ENCODE measurements at places on chromosomes 4 and X.
A peak's percentile ranks its signal among the peaks of the same experiment; 100 is the strongest.

DNA sequence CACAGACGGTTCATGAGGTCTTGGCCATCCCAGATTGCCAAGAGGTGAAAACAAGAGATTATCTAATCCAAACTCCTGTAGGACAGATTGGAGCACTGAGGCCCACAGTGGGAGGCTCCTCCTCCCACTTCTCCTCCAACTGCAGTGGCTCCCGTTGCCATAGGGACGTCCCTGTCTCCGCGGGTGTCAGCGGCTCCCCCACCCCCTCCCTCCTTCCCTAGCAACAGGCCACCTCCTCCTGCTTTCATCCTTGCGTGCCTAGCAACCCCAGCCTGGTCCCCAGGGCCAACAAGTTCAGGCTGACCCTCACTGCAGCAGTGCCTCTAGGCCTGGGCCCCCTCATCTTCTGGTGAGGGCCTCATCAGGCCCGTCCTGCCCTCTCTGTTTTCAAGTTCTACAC lies 6.8 kb upstream of the IQSEC2 start:
- DNase-seq, result peak; percentile 59

- DNase-seq, result peak; percentile 51
Observed at GRCh38 chr4:88211473-88212252, 53.2 kb upstream of the ABCG2 start.

- DNase-seq, result no peak
Observed at GRCh38 chrX:120310861-120311726, at the start of gene TMEM255A. Gene TMEM255A (minus strand): TSS chrX:120311461. CDS start chrX:120311309, 152 bp downstream.

GRCh38 chrX:83145876-83146275 lies 362.2 kb upstream of the POU3F4 start:
- no peak for DNase-seq

DNA sequence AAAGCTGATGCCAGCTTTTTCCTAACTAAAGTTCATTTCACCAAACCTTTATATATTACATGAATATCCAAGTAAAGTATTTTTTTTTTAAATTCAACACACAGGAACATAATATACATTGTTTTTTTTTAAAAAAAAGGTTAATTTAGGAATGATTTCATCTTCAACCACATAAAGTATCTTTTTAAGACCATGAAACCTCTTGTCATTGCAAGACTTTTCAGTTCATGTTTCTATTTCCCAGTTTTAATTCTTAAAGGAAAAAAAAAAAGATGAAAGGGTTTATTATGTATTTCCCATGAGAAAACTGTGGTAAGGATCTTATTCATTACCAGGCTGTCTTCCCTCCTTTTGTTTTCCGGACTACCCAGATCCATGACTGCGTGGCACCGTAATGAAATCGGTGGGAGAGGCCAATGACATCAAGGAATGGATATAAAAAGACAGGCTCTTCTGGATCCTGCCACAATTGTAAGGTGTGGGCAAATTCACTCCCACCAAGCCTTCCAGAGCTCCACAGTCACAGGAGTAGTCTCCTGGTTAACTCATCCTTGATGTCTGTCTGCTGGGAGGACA lies 84.7 kb upstream of the CBR4 start:
- DNase-seq, result no peak

GRCh38 chr4:123517176-123517575 lies 120.6 kb downstream of the SPRY1 start:
- DNase-seq, result no peak

DNA sequence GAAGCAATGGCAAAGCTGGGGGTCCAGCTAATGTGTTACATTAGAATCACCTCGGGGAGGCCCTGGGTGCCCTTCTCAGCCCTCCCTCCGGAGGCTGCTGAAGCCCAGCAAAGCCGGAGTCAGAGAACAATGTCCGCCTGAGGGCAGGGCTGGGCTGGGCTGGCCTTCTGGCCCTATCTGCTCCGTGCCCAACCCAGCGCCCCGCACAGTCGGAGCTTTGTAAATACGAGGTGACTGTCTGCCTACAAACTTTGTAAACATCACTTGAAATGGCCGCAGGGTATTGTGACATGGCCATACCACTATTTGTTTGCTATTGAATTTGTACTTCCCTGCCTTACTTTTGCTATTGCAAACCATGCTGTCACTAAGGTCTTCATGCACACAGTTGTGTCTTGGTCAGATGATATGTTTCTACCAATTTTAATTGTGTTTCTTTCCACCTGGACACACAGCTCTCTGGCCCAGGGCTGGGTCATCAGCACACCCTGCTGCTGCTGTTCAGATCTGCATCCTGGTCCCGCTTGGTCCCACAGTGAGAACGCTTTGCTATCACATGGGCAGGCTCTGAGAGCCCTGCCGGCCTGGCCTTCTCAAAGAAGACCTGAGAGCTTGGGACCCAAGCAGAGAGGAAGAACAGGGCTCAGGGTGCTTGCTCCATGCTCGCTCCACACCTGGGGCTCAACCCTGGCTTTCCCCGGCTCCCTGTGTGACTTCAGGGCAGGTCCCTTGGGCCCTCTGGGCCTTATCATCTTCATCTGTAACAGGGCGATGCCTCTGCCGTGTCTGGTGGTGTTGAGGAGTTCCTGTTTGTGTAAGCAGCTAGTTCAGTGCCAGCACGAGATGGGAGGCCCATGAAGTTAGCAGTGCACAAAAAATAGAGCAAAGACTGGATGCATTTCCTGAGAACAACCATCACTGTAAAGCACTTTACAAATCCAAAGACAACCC lies 2.3 kb downstream of the S100P start:
- peak; percentile 69 for DNase-seq

DNA sequence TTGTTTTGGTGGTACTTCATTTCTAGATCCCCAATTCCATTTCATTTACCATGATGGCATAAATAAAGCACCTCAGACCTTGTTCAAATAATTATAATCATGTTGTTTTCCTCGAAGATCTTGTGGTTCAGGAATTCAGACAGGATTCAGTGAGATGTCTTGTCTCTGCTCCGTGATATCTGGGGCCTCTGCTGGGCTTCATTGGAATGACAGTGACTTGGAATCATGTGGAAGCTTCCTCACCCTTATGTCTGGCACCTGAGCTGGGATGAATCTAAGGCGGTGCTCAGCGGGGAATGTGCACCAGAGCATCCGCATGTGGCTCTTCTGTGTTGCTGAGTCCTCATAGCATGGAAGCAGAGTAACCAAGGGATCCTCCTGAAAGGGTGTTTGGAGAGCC lies 132.2 kb downstream of the VEGFC start:
- DNase-seq, result no peak

GRCh38 chr4:42515156-42515884 lies 118.0 kb downstream of the SHISA3 start:
- DNase-seq, result no peak

DNA sequence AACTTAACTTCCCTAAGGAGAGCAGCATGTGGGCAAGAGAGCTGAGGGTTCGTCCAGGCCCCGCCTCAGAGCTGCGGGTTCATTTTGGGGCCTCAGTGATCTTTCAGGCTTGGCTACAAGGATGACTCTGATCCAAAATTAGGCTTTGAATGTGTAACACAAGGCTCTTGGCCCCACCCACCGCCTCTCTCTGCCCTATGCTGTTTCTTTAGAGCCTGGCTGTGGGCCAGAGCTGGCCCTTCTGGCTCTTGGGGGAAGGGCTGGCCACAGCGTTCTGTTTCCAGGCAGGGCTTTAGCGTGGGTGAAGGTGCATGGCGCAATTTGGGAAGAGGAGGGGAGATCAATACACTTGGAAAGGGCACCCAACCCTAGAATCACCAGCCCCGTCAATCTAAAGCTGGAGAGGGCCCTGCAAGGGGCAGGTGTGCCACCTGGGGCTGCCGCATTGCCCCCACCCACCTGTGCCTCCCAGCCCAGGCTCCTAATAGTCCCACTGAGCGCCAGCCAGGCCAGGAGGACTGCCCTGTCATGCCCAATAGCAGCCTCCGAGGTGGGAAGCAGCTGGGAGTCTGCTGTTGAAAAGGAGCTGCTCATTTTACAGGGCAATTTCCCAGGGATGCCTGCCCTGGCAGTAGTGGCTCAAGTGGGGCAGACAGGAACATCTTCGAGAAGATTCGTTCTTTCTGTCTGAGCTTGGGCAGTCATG lies 84.5 kb upstream of the MAML3 start:
- DNase-seq, result no peak

- DNase-seq, result no peak
Observed at GRCh38 chr4:18636001-18636585, 614.5 kb upstream of the LCORL start.

DNA sequence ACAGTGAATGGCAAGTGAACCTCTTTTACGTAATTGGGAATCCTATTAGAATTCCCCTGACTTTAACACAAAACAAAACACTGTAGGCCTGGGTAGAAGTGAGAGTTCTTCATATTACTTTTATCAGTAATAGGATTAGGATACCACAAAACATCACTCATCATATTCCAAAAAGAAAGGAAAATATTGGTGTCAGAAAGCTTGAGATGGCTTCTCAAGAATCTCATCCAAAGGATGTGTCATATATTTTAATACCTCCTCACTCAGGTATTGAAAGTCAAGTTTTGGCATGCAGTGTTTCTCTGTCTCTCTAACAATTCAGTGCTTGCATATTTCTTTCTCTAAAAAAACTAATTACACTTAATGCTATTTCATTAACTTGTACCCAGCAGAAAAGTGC lies 173.2 kb downstream of the PDGFC start:
- no peak for DNase-seq

GRCh38 chrX:150478496-150479492 lies 89.6 kb upstream of the MTM1 start:
- no peak for DNase-seq

DNA sequence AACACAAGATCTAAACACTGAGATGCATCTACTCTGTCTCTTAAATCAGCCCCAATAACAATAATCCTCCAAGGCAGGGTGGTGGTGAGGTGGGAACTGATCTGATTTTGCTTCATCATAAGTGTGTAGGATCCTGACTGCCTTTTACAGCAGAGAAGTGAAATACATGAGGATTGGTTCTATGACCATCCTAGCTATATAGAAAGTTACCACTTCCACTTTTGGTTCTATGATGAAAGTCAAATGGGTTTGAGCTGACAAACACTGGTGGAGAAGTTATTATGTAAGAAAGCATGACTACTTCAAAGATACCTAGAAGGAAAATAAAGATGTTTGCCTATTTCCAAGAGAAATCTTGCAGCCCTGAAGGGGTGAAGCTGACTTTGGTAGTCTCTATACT lies 181.6 kb downstream of the NKX6-1 start:
- DNase-seq, result no peak

GRCh38 chrX:11189097-11189496 lies 78.0 kb downstream of the HCCS start:
- DNase-seq, result no peak

DNA sequence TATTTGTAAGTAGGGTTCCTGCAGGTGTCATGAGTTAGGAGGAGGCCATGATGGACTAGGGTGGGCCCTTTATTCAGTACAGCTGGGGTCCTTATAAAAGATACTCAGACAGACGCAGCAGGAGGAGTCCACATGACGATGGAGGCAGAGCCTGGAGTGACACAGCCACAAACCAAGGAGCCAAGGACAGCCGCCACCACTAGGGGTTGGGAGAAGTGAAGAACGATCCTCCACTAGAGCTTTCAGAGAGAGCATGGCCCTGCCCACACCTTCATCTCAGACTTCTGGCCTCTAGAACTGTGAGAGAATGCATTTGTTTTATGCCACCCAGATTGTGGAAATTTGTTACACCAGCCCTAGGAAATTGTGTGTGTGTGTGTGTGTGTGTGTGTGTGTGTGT lies 31.1 kb downstream of the JAKMIP1 start:
- no peak for DNase-seq

DNA sequence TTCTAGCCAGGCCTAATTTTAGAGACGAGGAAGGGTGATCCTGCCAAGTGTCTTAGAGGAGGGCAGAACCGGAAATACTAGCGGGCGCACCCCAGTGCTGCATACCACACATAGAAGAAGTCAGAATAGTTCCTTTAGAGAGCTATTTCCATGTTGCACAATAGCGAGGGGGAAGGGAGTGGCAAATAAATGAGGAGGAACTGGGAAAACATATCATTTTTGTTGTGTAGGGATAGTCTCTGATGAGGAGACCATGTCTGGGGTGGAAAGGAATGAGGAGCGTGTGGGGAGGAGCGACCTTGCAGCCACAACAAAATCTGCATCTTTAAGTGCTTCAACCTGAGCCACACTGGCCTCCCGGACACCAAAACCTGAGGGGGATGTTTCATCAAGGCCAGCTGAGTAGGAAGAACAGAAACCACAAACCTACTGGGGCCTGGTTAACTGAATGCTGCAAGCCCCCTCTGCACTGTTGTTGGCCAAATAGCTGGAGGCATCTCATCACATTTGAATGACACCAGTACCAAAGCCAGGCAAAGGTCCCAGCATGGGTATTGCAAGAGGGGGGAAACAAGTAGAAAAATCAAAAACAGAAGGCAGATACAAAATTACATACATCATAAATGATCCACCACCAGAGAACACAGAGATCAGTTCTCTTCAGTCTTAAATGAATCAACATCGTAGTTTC lies 26.7 kb upstream of the C1QTNF7 start:
- peak; percentile 80 for DNase-seq

DNA sequence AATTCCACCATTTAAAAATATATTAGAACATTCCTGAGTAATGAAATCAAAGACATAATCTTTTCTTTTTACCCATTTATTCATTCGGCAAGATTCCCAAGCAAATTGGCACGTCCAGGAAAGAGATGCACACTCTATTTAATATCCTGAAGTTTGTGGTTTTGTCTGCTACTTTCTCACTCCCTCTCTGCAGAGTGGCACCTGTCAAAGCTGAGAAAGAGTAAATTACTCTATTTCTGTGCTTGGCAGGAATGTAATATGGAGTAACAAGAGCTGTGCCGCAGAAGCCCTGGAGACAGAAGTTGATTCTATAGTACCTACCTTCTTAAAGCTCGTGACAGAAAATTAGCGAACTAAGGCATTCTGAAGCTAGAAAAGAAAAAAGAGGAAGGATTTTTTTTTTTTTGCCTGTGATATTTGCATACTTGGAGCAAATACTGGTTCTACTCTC lies 5.5 kb downstream of the GSTCD start:
- no peak for DNase-seq

DNA sequence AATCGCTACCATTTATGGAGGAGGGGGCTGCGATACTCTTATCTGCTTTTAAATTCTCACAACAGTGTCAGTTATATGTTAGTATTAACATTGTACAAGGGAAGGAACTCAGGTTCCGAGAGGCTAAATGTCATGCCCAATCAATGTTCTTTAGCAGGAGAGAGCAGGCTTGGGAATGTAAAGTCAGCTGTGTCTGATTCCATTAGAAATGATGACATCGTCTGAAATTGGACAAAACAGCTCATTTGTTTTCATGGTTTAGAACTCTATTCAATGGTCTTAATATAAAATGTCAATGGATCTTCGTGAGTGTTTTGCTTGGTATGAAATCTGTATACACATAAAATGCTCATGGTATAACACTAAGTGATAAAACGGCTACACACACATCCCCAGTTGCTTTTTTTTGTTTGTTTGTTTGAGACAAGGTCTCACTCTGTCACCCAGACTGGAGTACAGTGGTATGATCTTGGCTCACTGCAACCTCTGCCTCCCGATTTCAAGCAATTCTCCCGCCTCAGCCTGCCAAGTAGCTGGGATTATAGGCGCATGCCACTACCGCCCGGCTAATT lies 11.9 kb upstream of the SH3KBP1 start:
- no peak for DNase-seq

Measured in DND-41 (cell line).